ENCODE measurements at places on chromosomes 5 and 9.

DNA sequence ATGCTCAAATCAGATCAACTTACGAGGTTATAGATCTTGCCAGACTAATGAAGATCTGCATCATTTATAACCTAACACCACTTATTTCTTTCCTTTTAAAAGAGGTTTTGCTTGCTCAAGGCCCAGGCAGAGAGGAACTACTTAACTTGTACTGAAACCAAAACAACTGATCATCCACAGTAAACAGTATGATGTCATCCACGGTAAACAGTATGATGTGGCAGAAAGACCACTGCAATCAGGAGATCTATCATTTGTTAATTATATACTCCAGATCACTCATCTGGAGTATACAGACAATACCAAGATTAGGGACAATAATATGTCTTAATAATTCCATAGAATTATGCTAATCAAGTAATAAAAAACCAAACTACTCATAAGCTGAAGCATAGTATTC lies 116.8 kb downstream of the ADAMTS6 start:
- no peak for DNase-seq

GRCh38 chr5:128062172-128062746 lies 21.3 kb upstream of the SLC12A2 start:
- DNase-seq: no peak

- DNase-seq: no peak
Observed at GRCh38 chr9:259405-260404, 45.0 kb downstream of the DOCK8 start.

DNA sequence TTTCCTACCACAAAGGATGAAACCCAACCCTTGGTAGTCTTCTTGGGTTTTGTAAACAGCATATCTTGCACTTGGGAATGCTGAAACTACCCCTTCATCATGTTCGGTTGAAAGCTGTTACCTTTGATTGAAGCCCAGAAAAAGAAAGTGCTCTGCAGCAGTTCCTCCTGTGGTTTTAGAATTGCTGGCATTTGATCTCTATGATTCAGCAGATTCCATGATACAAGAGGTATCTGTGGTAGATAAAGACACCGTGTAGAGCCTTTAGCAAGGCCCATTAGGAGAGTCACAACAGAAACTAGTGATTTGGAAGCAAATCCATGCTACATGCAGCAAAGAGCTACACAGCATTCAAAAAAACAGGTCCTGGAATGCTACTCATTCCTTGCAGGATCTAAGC lies 557.0 kb downstream of the TLE1 start:
- no peak for DNase-seq

- DNase-seq: no peak
Observed at GRCh38 chr5:62680121-62680520, 101.5 kb downstream of the LRRC70 start.

- DNase-seq: no peak
Observed at GRCh38 chr5:134536876-134537275, 11.4 kb downstream of the JADE2 start.

DNA sequence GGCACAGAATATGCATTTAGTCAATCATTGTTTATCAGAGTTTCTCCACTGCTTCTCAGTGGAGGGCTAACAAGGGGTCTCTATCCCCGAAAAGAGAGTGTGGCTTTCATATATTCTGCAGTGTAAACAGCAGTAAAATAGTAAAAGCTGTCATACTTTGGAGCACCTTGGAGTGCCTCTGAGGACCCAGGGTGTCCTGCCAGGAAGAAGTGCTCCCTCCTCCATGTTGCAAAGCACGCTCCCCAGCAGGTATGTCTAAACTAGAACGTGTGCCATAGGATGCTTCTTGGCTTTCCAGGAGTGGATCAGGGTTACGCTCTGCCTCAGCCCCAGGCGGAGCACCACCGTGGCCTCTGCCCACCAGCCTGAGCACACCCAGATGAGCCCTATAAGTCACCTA lies 8.5 kb upstream of the TJP2 start:
- no peak for DNase-seq

- DNase-seq: no peak
Observed at GRCh38 chr9:123453831-123454321, 97.9 kb downstream of the CRB2 start.

DNA sequence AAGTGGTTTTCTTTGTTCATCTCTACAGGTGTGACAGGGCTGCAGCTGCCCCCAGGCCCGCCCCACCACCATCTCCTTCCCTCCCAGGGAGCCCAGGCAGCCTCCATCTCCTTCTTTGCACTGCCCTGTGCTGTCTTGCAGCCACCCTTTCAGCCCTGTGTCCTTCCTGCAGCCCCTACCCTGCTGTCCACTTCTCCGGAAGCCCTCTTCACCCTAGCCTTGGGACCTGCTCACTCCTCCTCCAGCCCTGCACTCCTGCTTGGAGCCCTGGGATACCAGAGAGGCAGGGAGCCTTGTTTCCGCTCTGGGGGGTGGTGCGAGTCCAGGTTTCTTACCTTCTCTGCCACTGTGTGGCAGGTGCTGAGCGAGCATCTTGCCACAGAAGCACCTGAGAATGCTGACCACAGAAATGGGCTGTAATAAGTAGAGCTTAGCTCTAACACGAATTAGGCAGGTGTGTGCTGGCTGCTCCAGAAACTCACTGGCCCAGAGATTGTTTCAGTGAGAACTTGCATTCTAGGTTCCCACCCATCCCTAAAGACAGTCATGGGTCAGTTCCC lies 51.3 kb upstream of the GADD45G start:
- DNase-seq: no peak

DNA sequence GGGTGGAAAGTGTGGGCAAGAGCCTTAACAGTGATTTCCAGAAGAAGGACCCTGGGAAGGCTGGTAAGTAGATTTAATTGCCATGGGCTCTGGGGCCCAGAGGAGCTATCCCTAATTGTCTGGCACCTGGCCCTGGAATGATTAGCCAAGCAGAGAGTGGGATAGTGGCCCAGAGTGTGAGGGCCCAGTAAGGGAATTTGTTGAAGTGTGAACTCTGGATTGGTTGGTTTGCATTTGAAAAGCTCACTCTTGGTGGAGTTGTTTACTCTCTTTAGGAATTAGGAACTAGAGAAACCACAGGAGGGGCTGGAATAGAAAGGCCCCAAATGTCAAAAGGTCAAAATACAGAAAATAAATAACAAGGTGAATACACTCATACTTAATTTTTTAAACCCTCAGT lies 207.1 kb downstream of the GABRG2 start:
- no peak for DNase-seq

GRCh38 chr9:12702160-12702758 lies 9.1 kb downstream of the TYRP1 start:
- DNase-seq: no peak

DNA sequence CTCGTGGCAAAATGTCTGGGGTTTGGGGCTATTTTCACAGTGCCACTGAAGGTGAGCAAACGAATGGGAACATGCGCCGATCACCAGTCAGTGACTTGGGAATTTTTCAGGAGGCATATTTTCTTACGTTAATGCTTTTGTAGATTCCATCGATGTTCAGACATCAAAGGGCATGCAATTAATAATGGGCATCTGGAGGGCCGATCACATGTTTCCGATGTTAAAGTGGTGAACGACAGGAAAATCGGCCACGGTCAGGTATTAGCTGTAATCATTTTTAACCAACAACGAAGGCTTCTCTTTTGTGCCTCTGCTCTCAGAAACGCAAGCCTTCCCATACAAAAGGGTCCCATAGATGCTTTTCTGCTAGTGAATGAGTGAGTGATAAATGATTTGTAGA lies 155.0 kb upstream of the PITX1 start:
- DNase-seq: no peak

GRCh38 chr5:127993476-127993875 lies 90.1 kb upstream of the SLC12A2 start:
- DNase-seq: no peak

DNA sequence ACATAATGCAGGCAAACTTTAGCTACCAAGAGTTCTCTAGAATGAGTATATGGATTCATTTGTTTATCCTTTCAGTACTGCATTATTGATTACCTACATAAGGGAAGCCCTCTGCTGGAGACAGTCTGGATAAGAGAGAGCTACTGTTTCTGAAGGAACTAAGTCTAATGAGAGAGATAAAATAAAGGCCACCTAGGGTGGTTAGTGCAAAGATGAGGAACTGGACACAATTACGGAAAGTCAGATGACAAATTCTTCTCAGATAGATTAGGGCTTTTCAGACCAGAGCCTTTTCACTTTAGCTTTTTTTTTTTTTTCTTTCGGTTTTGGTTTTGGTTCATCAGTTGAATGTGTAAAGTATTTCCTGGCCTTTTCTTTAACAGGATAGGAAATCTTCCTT lies 31.3 kb downstream of the ISOC1 start:
- DNase-seq: no peak

DNA sequence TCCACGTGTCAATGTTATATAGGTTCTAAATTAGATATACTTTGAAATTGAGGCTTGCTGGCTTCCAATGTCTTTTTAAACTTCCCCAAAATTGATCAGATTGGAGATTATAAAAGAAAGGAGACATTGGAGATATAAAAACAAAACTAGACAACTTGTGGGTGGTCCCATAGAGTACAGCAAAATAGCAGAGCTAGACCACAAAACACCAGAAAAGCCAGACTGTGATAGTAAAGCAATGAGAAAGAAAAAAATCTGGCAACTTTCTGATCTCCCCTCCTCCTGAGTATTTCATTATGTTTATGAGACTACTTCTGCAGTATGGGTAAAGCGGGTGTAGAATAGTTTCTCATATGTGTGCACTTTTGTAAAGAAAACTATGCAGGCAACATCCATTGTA lies 713.8 kb upstream of the MEF2C start:
- no peak for DNase-seq

DNA sequence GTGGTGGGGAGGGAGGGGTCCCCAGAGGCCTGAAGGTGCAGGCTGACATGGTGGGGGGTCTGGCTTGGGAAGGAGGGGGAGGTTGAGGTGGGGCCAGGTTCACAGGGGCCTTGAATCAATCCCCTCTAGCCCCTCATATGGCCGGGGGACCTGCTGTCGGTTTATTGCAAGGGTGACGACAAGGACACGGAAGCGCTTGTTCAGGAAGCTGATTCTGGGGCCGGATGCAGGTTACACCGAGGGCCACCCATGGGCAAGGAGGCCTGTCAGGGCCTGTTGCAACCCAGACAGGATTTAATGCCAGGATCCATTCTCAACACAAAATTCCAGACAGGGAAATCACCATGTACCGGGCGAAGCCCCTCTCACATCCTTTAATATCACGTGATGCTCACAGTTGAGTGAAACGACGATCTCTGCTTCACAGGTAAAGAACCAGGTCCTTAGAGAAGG lies 41.6 kb upstream of the SYNPO start:
- no peak for DNase-seq

GRCh38 chr9:126695186-126695585 lies 81.5 kb downstream of the LMX1B start:
- DNase-seq: no peak

- DNase-seq: no peak
Observed at GRCh38 chr5:50302815-50303490, 138.1 kb downstream of the EMB start.

DNA sequence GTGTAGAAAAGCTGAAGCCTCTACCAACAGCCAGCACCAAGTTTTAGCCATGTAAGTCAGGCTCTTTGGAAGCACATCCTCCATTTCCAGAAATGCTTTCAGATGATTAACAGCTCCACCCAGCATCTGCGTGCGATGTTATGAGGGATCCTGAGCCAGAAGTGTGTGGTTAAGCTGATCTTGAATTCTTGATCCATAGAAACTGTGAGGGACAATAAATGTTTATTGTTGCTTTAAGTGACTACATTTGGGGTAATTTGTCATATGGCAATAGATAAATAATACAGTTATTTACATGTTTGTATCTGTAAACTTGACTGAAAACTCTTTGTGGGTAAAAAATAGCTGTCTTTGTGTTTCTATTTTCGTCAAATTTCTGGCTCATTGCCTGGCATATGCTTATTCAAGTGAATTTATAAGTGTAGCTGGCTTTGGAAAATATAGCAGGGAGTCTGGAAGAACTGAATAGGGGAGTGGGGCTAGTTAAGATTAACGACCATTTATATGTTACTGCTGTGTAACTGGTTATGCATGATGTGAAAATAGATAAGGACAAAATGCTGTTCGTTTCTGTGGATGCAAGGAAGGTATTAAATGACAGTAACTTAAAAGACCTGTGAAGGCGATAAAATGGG lies 234.1 kb downstream of the LRRC70 start:
- DNase-seq: no peak

- DNase-seq: no peak
Observed at GRCh38 chr5:54713923-54714581, 196.5 kb downstream of the SNX18 start.

GRCh38 chr9:93238953-93239925 lies 55.3 kb downstream of the WNK2 start:
- no peak for DNase-seq

DNA sequence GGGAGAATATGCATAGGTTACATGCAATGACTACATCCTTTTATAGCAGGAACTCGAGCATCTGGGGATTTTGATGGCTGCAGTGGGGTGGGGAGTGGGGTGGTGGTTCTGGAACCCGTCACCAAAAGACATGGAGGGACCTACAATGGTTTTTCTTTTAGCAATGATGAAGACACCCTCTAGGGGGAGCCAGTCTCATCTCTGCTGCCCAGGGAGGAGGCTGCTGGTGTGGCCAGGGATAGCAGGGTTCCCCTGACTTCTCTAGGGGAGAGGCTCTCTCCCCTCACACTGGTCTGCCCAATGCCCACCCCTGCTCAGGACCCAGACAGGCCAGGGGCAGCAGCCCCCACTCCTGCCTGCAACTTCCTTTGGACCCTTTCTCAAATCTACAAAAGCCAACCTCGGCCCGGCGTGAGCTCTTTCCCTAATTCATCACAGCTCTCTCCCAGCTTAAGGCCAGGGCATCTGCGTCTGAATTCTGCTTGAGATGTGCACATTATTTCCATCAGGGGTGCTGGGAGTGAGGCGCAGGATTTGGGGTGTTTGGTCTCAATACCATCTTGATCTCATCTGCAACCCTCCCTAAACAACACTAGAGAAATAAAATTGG lies 73.6 kb upstream of the RETREG1 start:
- no peak for DNase-seq

GRCh38 chr9:27362447-27363210 lies 65.7 kb upstream of the EQTN start:
- DNase-seq: no peak

DNA sequence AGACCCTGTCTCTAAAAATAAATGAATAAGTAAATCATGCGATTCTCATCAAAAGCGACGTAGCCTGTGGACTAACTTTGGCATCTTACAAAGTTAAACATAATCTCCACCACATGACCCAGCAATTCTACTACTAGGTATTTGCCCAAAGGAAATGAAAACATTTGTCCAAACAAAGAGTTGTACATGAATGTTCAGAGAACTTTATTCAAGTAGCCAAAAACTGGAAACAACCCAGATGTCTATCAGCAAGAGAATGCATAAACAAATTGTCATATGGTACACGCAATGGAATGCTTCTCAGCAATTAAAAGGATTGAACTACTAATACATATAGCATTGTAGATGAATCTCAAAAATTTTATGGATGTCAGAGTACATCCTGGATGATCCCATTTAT lies 82.6 kb downstream of the ADRB2 start:
- no peak for DNase-seq

All from stimulated activated CD8-positive, alpha-beta memory T cell treated with anti-CD3 and anti-CD28 coated beads, Interleukin-7, amount 100 ng/mL, for 48 hours (primary cell).